ENCODE measurements at places on chromosomes 13 and 19.
A peak's percentile ranks its signal among the peaks of the same experiment; 100 is the strongest.

- no peak for DNase-seq
Observed at GRCh38 chr13:106532111-106532929, 3.1 kb downstream of the EFNB2 start.

DNA sequence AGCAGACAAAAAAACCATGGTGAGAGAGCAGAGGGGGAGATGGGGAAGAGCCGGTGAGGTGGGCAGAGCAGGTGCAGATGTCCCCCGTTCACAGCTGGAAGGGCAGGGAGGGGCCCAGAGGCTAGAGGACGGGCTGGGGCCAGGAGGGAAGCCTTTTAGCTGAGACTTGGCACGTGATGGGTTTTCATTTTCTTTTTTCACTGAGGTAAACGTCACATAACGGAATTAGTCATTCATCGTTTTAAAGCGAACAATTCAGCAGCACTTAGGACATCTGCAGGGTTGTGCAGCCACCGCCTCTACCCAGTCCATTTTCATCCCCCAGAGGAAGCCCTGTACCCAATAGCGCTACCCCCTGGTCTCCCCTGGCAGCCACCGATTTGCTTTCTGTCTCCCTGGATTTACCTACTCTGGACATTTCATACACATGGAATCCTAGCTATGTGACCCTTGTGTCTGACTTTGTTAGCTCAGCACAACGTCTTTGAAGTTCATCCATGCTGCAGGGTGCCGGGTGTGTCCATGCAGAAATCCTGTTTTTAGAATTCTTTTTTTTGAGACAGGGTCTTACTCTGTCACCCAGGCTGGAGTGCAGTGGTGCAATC, 16.0 kb upstream of the EMC10 start:
- DNase-seq: no peak

GRCh38 chr13:37181620-37182019, 76.2 kb upstream of the CSNK1A1L start:
- no peak for DNase-seq

- no peak for DNase-seq
Observed at GRCh38 chr13:34637138-34637537, 304.9 kb upstream of the NBEA start.

DNA sequence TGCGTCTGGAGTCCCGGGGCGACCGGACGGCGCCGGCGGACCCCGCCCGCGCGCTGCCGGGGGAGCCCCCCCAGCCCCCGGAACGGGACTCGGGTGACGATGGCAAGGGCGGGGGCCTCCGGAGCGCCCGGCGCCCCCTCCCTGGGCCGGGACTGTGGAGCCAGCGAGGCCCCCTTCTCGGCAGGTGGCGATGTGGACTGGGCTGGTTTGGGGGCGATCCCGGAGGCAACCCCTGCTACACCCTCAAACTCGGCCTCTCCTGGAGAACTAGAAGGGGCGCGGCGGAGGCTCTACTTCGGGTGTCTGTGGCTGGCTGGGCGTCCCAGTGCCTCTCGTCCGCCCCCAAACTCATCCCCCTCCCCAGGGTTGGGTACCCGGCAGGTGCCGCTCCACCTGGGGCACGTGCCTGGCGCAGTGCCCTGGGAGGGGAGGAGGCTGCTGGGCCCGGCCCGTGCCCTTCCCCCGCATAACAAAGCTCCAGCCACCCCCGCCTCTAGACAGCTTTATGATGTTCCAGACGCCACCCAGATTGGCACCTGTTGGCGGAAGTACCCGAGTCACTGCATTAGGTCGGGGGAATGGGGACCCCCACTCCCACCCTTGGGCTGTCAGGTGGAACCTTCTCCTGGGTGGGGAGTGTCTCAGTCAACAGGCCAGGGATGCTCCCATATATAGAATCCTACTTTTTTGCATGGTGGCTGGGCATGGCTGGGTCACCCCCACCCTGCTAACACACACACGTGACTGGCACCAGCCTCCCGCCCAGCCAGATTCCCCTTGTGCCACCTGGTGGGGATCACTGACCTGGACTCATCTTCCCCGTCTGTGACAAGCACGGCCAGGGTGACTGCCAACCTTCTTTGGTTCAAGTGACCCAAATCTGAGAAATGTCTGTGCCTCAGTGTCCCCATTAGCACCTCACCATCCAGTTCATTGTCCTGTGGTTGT, 722 bp downstream of the PKN1 start:
- no peak for DNase-seq

- DNase-seq: no peak
Observed at GRCh38 chr19:18591735-18592385, 3.3 kb downstream of the REX1BD start.

DNA sequence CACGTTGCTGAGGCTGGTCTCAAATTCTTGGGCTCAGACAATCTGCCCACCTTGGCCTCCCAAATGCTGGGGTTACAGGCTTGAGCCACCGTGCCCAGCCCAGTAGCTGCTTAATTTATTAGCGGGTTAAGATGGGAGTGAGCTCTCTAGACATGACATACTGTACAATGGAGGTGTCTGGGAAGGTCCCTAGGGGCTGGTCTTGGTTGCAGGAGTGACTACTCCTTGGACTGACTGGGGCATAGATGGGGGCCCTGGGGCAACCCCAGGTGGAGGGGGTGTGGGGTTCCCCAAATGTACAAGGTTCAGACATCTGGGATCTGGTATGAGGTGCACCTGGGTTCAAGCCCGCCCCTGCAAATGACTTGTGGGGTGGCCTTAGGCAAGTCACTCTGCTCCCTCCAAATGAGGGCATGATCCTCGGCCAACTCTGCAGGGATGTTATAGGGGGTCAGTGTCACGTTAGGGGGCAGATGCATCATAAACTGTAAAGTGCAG, 12.8 kb downstream of the CIB3 start:
- DNase-seq: no peak

DNA sequence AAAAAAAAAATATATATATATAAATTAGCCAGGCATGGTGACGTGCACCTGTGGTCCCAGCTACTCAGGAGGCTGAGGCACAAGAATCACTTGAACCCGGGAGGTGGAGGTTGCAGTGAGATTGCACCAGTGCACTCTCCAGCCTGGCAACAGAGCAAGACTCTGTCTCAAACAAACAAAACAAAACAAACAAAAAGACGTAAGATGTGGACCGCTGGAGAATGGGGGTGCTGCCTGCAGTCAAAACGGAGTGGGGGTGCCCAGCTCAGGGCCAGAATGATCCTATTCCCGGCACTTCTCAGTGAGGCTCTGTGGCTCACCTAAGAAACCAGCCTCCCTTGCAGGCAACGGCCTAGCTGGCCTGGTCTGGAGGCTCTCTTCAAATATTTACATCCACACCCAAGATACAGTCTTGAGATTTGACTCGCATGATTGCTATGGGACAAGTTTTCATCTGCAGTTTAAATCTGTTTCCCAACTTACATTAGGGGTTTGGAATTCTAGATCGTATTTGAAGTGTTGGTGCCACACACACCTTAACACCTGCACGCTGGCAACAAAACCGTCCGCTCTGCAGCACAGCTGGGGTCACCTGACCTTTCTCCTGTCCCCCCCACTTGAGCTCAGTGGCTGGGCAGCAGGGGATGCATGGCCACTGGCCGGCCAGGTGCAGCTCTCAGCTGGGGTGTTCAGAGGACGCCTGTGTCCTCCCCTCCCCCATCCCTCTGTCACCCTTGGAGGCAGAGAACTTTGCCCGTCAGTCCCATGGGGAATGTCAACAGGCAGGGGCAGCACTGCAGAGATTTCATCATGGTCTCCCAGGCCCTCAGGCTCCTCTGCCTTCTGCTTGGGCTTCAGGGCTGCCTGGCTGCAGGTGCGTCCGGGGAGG, at the start of gene F7:
Gene F7, plus strand, starts transcription at position 760 of the 889 bp plus-strand sequence. Its CDS starts 51 bp downstream, at position 811.
- DNase-seq: no peak

GRCh38 chr13:44523146-44524015, 52.7 kb downstream of the TSC22D1 start:
- peak; percentile 17 for DNase-seq

DNA sequence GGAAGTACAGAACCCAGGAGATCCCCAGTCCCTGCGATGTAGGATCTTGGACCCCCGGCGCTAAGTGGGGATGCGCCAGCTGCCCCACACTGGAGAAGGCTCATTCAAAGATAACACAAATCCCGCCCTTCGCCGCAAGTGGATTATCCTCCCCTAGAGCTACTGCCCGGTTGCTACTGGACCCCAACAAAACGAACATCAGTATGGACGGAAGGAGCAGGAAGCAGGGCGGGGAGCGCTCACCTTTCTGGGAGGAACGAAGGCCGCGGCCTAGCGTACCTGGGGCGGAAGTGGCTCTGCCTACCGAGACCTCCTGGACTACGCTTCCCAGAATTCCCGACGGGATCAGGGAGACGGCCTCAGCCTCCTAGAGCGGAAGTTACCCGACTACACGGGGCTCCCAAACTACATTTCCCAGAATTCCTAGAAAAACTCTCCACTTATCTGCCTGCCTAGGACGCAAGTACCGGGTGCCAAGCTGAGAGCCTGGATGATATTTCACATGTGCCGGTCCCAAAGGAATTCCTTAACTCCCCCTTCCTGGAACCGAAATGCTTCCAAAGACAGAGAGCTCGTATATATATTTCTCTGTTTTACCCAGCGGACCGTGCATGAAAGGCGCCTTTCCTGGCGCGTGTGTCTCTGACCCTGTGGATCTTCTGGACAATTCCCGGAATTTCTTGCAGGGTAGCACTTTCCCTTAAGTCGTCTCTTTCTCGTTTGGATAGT, at the start of gene ZNF112:
Gene ZNF112, minus strand, starts transcription at position 298 of the 729 bp plus-strand sequence. CDS start 16,141 bp downstream, outside the sequence.
- DNase-seq: peak; percentile 93

DNA sequence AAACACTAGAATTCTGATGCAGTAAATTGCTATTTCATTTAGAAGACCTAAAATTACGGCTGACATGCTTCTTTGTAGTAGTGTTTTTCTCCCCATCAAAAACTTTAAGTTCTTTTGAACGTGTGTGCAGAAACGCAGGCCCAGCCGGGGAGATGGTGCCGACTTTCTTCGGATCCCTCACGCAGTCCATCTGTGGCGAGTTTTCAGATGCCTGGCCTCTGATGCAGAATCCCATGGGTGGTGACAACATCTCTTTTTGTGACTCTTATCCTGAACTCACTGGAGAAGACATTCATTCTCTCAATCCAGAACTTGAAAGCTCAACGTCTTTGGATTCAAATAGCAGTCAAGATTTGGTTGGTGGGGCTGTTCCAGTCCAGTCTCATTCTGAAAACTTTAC, 98.3 kb downstream of the TNFRSF19 start:
- peak; percentile 45 for DNase-seq

- DNase-seq: no peak
Observed at GRCh38 chr13:59337070-59337469, 826.7 kb downstream of the DIAPH3 start.

GRCh38 chr19:56896095-56896494, 55.6 kb upstream of the PEG3 start:
- no peak for DNase-seq

GRCh38 chr19:47658431-47659348, 49.8 kb downstream of the BICRA start:
- no peak for DNase-seq

DNA sequence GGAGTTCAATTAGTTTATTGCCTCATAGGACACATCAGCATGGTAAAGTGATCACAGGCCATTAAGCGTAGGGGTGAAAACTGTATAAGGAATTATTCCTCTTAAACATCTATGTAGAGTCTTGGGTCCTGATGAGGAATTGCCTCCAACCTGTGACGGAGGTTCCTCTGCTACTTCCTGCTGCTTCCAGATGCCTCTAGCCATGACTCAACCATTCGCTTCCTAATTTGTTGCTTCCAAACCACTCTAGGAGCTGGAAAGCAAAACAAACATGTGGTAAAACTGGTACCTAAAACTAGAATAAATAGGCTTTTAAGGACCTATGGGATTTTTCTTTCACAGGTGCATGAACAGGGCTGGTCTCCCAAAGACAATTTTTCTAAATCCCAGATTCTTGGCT, 253.8 kb downstream of the KLF12 start:
- DNase-seq: no peak

- DNase-seq: no peak
Observed at GRCh38 chr13:50334115-50334778, 319.0 kb downstream of the KCNRG start.

GRCh38 chr19:8666814-8667405, 31.7 kb downstream of the ACTL9 start:
- no peak for DNase-seq

GRCh38 chr19:56193981-56194640, 3.5 kb downstream of the ZSCAN5B start:
- no peak for DNase-seq

DNA sequence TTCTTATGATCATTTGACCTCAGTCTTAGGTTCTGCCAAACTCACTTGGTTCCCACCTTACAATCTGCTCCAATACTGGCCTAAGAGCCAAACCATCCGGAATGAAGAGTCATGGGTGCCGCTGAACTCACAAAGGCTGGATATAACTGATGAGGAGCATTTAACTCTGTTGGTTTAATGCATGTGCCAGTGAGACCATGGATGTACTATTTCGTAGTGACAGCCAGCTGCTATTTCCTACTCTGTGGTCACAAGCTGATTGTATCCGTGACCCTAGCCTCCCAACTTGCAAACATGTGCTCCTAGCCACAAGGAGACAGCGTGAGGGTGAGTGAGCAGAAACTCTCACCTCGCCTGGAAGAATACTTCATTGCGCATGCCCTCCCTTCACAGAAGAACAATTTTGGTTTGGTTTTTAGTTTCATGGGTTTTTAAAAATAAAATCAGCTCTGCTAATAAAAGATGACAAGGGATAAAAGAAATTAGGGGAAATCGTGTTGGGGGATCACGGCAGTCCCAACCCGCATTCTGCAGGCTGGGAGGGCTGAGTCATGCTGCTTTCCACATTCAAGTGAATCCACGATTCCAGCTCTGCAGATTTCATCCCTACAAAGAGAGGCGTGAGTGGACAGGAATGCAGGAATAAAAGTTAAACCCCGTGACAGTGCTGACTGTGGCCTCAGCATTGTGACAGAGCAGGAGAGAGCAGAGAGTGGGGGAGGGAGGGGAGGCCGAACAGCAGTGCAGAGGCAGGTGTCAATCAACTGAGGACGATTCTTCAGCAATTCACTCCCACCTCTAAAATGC, 66.8 kb upstream of the RAP2A start:
- DNase-seq: peak; percentile 70

GRCh38 chr19:1856698-1857603, 6.4 kb downstream of the KLF16 start:
- peak; percentile 63 for DNase-seq

DNA sequence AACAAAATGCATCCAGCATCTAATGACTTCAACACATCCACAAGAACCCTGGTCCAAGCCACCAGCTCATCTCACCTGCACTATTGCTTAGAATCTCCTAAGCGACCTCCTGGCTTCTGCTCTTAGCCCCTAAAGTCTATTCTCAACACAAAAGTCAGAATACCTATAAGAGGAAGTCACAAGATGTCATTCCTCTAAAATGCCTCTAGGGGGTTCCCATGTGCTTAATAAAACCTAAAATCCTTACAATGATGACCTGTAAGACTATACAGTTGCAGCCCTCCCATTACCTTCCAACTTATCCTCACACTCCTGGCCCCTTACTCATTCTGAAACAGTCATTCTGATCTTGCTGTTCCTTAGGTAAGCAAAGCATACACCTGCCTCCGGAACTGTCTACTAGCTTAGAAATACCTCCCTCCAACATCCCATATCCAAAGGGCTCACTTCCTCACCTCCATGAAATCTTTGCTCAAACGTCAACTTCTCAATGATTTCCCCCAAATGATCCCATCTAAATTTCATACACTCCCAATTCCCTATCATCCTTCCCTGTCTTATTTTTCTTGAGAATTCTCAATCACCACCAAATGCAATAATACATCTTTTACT, 10.0 kb downstream of the ATP7B start:
- DNase-seq: no peak
